ENCODE measurements at places on chromosomes 7 and 10. TPM values are rescaled to one million over a fixed set of nuclear protein-coding genes. Genes with fewer than 3 reads are reported as not detected.
A peak's percentile ranks its signal among the peaks of the same experiment; 100 is the strongest.

DNA sequence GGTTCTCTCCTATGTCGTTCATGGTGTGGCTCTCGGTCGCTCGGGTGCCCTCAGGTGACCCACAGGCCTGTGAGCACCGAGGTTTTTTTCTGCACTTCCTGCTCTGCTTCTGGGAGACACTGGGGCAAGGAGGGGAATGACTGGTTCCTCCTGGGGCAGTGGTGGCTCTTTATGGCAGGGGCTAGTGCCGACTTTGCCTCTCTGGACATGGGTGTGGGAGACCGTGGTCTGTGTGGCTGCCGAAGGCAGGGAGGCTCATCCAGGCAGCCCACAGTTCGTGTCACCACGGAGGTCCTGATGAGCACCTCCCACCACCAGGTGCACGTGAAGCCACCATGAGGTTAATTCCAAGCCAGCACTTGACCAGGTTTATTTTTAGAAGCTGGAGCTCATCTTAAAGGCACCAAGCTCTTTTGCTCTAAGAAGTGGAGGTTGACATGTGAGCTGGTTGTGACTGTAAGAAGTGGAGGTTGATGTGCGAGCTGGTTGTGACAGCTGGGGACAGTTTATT is 24.7 kb upstream of the DPYSL4 start:
- peaks cover 11% of the 10 kb centered on the region for H3K36me3 ChIP-seq
- H3K27me3 ChIP-seq: no peaks in the 10 kb centered on the region
- H3K4me1 ChIP-seq: peaks cover 20% of the 10 kb centered on the region

DNA sequence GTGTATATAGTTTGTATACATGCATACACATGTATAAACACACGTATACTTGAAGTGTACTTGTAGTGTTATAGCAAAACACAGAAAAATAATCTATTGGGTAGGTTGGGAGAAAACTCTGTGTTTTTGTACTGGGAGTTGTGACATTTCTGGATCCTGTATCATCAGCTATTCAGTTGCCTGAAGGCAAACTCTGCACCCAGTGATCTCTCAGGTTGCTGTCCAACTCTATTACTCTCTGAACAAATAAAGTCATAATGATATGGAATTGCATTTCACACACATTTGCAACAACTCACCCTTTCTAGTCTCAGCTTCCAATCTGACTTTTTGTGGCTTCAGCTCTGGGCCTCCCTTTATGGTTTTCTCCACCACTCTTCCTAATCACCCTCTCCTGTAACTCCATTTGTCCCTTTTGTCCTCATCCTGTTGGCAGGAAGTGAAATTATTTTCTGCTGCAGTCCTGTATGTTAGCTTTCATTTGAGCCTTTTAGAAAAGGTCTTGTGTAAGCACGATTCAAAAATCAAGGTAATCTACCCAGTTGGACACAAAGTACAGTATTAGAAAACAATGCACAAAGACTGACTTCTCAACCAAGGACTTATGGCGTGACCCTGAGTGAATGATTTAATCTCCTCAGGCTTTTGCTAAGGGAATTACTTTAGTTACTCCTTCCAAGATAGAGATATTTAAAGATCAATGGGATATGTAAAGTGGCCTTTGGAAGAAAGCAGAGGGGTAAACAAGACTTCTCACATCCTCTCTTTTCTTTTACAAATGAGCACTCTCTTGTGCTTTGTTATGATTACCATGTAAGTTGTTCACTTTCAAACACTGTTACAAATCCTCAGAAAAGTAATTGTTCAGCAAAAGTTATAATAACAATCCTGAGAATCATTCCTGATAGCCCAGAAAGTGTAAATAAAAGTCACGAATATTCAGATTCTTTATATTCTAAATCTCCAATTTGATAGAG is 249.1 kb downstream of the KCND2 start:
- no peaks in the 10 kb centered on the region for H3K27me3 ChIP-seq
- DNase-seq: no peak
- H3K4me1 ChIP-seq: no peaks in the 10 kb centered on the region
- H3K36me3 ChIP-seq: no peaks in the 10 kb centered on the region

DNA sequence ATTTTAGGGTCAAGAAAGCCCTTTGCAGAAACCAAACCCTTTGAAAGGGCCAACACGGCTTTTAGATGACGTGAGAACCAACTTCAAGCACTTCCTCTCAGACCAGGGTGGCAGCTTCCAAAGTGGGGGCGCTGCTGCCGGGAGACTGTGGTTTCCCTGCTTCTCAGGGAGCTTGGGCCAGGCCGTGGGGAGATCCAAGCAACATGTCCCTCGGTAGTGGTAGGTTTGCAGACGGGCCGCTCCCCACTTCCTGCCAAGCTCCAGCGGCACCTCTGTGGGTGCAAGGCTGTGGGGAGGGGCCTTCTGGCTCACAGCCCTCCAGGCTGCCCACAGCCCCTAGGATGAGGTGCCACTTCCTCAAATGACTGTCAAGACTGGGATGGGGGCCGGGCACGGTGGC is 132.4 kb downstream of the FAM53B start:
- no peak overlapping the region for H3K27ac ChIP-seq
- H3K36me3 ChIP-seq: peaks cover 8% of the 10 kb centered on the region
- no peak overlapping the region for H3K4me3 ChIP-seq
- peaks cover 12% of the 10 kb centered on the region for H3K4me1 ChIP-seq
- H3K27me3 ChIP-seq: no peaks in the 10 kb centered on the region

DNA sequence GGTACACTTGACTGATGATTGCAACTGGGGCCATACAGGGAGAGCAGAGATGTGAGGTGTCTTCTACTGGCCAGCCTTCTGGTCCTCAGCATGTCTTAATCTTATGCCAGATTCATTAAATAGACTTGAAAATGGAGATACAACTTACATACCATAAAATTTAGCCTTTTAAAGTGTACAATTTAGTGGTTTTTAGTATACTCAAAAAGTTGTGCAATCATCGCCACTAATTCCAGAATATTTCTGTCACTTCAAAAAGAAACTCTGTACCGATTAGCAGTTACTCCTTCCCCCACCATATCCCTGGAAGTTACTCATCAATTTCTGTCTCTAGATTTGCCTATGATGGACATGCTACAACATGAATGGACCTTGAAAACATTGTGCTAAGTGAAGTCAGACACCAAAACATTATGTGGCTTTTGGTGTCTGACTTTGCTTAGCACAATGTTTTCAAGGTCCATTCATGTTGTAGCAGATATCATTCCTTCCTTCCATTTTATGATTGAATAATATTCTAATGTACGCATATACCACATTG is 53.0 kb downstream of the SH2D4B start:
- no peak overlapping the region for H3K4me3 ChIP-seq
- H3K4me1 ChIP-seq: no peaks in the 10 kb centered on the region

DNA sequence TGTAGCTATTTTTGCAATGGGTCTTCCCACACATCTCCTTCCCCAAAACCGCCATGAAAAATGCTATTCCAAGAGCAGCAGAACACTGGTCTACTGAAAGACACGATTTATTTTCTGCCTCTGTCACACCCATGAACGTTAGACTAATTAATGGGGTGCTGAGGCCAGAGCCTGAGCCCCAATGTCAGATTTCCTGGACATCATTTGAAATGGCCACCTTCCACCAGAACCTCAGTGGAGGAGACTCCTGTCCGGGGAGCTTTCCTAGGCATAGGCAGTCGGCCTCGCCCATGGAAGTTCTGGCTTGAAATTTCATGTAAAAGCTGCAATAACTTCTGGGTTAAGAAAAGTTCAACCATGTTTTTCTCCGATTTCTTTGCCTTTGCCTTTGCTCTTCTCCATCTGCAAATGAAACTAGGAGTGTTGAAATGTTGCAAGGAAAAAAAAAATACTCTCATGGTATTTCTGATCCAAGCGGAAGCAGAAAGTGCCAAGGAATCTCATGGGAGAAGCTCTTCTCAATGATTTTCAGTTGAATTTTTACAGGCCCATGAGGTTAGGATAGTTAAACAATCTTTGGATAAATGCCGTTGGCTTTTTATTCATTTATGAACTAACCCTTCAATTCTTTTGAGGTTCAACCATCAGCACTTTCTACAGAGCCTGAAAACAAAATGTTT is 570.8 kb upstream of the MGMT start:
- DNase-seq: peak; percentile 50
- H3K27ac ChIP-seq: peak overlapping the region; percentile 69
- H3K27me3 ChIP-seq: no peaks in the 10 kb centered on the region

ANKRD7 gene
- total RNA-seq: 1.2 TPM

FEZF1 gene
- total RNA-seq: not detected

DDC gene
- not detected for total RNA-seq

Data from esophagus muscularis mucosa (tissue), 4 donors.